ENCODE measurements at places on chromosomes 12 and 14.

DNA sequence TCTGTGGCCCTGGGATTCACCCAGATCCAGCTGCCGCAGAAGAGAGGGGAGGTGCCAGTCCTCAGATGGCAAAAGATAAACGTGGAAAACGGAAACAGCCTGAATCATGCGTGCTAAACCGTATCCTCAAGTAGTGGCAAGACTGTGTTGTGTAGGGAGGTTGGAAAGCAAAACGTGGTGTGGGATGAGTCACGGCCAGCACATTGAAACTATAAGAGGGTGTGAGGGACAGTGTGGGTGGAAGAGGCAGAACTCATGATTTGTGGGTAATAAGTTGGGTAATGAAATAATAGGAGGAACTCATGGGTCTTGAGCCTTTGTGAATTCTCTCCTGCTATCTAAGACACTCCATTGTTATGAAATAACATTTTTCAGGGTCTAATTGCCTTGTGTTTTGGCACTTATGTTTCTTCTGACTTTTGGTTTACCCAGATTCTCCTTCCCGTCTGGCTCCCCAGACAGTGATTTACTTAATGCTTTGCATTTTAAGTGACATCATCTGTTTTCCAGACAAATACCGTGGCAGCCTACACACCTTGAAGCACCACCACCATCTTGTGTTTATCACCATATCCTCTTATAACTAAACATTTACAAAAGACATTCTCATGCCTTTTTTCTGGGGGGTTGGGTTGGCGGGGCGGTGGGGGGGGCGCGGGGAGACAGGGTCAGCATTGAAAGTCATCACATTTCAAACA, 62.3 kb upstream of the PTCSC3 start:
- no peak for DNase-seq

DNA sequence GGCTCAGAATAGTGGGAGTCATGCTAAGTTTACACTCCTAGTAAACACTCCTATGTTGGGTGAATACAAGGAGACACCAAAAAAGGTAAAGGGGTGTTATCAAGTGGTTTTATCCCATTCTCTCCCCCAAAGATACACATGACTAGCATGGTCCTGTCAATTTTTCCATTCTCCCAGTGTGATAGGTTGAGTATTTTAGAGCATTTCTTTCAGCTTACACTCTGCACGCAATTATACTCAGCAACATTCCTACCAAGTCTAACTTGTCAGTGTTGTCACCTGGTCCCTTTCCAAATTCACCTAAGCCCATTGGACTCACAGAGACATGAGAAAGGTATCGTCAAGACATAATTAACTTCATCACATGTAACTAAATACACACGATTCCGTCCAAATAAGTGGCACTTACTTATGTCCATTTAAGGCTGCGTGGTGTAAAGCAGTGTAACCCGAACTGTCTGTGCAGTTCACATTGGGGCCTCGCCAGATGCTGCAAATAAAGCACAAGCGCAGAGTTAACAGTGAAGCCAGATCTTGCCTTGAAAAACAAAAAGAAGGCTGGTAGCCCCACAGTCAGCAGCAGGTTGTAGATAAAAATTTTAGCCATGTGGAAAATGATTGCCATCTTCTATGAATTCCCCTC, 159.7 kb downstream of the ANKS1B start:
- DNase-seq = no peak

GRCh38 chr12:77578466-77579220, 252.1 kb upstream of the NAV3 start:
- DNase-seq = no peak

- DNase-seq = no peak
These were observed 50.0 kb downstream of the NCOR2 start for GRCh38 chr12:124517260-124518050.

DNA sequence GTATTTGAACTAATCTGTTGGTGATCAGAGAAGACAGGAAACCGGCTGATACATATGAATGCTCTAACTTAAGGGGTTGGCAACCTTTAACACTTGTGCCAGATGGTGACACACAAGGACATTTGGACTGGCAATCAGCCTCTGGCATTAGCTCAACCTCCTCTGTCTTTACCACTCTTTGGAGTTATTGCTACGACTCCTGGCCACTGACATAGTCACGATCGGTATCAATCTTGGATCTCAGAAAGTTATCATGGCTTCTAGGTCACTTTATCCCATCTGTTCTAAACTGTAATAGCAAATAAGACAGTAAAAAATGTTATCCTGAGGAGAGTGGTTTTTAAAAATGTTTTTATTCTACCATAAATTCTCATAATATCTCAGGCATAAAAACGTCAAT, 575.2 kb upstream of the MDGA2 start:
- no peak for DNase-seq

DNA sequence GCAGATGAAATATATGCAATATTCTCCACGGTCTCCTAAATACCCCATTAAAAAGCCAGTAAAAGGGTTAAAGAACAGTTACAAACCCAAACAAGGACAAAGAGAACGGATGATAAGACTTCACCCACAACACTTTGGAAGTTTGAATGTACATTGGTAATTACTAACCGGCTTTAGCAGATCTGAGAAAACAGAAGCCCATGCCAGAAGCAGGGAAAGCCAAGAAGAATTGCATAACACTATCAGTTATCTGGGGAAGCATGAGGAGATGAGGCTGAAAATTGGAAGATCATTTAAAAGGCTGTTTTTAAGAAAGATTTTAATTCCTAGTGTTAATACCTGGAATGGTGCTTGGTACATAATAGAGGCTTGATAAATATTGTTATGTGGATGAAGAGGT, 55.6 kb upstream of the MYBPC1 start:
- DNase-seq = no peak

DNA sequence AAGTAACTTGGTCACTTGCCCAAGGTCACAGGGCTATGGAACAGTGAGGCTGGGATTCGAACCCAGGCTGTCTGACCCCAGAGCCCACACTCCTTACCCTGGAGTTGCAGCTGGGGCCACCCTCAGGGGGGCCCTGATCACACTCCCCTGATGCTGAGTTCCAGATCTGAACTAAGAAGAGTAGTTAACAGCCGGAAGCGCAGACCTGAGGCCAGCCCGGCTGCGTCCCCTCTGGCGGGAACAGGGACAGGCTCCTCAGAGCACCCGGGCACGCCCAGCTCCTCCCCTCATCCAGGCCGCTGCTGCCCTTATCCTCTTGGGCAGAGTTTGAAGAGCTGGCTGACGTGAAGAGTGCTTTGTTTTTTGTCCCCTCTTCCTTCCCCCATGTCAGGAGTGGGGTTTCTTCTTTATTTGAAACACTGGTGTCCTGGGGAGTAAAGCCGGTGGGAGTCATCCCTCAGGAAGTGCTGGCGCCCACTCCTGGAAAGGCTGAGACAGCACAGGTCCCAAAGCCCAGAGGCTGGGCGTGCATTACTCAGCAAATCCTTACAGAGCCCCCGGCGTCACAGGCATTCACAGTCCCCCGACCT, 8.7 kb downstream of the PHB2 start:
- DNase-seq = no peak

GRCh38 chr14:102733326-102733725, 43.9 kb upstream of the TRAF3 start:
- DNase-seq = no peak

- no peak for DNase-seq
These were observed 39.9 kb upstream of the TMCC3 start for GRCh38 chr12:94690198-94690771.

DNA sequence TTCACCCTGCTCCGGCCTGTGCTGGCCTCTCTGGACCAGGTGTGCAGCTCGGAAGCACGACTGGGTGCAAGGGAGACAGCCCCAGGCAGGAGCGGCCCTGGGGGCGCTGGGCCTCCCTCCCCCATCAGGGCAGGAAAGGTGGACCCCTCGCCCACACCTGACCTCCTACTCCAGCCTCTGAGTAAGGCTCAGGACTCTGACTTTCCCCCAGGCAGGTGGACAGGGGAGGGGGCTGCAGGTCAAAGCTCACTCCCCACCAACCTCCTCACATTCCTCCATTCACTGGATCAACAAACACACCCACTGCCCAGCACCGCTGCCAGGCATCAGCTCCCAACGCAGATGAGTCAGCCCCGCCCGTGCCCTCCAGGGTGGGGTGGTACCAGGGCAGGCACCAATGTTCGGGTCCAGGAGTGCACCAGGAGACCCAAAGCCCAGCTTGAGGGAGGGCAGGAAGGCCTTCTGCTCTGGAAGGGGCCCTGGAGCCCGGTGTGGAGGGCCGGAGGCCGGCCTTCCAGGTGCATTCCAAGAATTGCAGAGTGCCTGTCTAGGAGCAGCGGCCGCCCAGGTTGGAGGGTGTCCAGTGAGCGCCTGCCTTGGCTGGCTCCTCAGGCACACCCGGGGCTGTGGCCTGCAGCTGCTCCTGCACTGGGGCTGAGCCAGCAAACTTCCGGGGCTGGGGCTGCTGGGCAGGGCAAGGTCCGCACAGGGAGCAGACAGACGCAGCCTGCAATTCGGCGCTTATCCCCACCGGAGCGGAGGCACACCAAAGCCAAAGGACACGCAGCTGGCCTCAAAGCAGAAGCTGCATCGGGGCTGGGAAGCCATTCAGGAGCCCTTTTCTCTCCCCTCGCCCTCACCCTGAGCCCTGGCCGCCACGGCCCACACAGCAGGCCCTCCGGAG, 1.6 kb upstream of the INF2 start:
- no peak for DNase-seq

GRCh38 chr14:68444449-68445168, 348.3 kb downstream of the ZFP36L1 start:
- DNase-seq = no peak

DNA sequence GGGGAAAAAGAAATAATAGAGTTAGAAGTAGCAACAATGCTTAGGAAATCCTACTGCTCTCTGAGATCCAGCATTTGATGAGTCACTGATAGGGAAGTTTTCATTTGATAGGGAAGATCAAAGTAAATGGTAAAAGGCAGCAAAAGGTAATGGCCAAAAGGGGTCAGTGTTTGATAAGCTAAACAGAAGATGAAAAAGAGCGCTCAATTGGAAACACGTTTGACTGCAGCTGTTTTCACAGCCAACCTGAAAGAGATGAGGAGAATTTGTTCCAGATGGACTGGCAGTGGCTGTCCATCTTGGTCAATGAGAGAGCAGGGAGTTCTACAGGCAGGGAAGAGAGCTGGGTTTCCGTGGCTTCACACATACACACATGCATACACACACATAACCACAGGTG, 264.2 kb downstream of the TMEM132C start:
- no peak for DNase-seq

DNA sequence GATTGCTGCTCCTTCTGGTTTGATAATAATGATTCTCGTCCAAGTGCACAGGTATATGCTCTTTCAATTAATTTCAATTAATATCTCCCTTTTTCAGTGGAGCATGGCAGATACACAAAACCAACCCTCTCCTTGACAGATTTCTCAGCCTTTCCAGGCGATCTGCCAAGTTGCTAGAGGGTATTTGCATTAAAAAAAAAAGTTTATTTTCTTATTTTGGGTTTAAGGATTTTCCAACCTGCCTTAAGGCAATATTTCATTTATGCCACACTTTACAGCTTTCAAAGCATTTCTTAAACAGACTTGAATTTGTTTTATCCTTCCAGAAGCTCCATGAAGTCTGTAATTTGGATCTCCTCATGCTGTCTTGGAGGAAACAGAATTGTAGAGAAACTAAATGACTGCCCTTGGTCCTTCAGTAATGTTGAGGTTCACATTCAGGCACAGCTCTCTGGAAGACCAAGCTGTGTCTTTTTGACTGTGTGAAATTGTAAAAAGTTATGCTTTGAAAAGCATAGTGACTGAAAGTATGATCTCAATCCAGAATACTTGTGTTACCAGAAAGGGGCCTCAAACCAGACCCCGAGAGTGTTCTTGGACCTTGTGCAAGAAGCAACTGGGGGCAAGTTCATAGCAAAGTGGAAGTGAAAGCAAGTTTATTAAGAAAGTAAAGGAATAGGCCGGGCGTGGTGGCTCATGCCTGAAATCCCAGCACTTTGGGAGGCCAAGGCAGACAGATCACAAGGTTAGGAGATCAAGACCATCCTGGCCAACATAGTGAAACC, 2.3 kb downstream of the DGLUCY start:
- no peak for DNase-seq

DNA sequence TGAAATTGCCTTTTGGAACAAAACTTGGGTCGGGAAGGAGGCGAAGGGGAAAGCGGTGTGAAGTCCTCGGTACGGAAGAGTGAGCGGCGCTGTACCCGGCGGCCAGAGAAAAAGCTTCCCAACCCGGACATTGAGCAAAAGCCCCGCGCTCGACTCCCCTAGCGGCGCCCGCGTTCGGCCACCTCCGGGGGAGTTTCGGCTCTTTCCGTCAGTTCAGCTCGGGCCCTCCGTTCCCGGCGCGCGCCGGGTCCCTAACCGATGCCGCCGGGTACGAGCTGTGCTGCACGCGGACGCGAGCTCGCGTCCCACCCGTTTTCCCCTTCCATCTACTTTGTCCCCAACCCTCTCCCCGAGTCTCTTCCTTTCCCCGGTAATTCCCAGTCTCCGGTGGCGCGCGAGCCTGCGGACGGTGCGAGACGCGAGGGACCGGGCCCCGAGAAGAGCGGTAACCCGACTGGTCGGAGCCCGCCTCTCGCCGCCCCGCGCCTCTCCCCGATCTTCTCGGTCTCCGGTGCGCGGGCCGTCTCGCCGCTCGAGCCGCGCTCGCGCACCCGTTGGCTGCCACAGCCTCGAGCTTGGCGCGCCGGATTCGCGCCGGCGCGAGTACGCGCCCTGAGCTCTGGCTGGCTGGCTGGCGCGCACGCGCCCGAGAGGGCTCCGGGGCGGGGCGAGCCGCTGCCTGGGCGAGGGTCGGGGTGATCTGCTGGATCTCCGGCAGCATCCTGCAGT, 446 bp upstream of the SPATS2 start:
- peak; percentile 85 for DNase-seq

GRCh38 chr14:44352201-44352600, 154.9 kb downstream of the FSCB start:
- no peak for DNase-seq

- DNase-seq = no peak
These were observed 4.8 kb upstream of the LMO3 start for GRCh38 chr12:16610743-16611142.

- DNase-seq = no peak
These were observed 36.4 kb upstream of the AEBP2 start for GRCh38 chr12:19402743-19403431.
